SHP77 treated with DMSO at 0.1 percent for 48 hours (cell line): ENCODE measurements at places on chromosomes 4 and X.

DNA sequence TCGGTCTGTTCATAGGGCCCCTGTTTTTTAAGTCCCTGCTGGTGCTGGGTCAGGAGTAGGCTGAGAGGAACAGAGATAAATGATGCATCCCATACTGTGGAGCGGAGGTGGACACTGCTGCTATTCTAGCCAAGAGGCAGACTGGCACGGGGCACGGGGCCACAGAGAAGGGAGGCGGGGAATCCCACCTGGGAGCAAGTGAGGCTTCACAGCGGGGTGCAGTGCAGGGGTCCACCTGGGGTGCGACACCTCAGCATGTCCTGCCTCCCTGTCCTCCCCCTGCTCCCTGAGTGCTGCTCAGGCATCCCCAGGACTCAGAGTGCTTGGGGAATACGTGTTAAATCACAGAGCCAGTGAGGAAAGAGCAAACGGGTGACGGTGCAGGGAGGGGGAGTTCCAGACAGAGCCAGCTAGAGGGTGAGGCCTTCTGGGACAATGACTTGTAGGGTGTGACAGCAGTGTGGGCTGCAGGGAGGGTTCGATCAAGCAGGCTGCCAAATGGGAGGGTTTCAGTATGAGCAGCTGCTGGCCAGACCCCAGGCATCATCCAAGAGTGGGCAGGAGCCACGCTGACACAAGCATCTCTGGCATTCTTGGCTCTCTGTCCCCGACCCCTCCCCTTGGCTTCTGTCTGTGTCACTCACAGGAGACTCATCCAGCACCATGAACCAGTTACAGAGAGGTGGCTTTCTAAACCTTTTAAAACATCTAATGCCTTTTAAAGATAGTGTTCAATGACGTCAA, 13.7 kb upstream of the HTRA3 start:
- DNase-seq: no peak

DNA sequence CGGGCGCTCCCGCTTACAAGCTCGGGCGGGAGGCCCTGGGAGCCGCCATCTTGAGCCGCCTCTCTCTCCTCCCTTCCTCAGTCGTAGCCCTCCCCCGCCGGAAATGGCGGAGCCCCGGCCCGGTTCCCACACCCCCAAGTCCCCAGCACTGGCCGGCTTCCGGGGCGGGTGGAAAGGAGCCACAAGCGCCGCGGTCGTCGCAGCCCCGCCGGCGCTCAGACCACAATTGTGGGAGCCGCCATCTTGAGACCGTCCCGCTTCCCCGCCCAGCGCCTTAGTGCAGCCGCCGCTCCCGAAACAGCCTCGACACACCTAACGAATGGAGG, 531 bp downstream of the HCFC1 start:
- peak; percentile 10 for DNase-seq

DNA sequence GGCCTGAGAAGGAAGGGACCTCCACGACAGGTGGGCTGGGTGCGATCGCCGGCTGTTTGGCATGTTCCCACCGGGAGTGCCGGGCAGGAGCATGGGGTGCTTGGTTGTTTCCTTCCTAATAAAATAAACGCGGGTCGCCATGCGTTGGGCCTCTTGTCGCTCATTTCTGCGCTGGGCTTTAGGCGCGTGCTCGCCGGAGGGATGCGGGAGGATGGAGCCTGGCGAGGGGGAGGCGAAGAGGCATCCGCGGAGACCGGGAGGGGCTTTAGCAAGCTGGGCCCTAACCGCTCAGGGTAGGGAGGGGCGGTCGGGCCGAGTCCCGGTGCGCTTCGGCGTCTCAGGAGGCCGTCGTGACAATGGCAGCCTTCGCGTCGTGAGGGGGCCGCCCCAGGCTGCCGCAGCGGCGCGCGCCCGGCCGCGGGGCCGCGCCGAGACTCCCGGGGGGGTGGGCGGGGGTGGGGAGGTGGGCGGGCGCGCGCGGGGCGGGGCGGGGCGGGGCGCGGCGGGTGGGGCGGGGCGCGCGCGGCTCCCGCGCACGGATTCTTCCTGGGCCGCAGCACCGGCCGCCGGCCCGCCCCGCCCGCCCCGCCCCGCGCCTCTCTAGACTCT, 476 bp upstream of the GDI1 start:
- DNase-seq: no peak

- no peak for DNase-seq
Measured at GRCh38 chrX:44747969-44748368, 95.9 kb upstream of the DUSP21 start.

GRCh38 chr4:82868572-82868971, 22.4 kb downstream of the SEC31A start:
- DNase-seq: no peak

GRCh38 chr4:83328521-83329187, 6.0 kb downstream of the HPSE start:
- no peak for DNase-seq

DNA sequence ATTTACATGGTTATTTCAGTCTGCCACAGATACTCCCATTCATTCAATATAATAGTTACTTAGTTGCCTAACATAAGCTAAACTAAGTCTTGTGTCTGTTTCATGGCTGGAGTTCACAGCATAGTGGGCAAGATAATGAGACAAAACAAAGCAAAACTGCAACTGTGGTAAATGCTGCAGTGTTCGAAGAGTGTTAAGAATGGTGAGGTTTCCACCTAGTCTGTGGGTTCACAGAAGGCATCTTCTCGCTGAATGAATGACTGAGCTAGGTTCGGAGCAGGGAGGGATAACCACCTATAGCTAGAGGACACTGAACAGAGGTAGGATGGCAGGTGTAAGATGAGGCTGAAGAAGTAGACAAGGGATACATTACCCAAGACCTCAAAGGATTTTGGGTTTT, 171.0 kb downstream of the FBXW7 start:
- no peak for DNase-seq

GRCh38 chr4:48271626-48272025, 2.0 kb upstream of the TEC start:
- no peak for DNase-seq

DNA sequence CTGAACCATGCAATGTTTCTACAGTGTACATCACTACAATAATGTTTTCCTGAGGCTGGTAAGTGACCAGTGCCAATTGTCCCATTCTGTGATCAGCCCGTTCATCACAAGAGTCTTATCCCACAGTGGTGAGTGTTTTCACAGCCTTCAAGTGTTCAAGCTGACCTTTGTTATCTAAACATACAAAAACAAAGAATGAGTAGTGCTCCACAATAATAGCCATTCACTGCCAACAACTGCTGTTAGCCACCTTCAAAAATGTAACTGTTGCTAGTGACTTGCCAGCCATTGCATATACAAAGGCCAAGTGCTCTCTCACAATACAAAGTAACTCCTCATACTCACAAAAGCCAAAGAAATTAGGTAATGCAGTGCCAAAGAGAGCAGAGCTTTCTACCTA, 1084.1 kb downstream of the FAM133A start:
- no peak for DNase-seq

- DNase-seq: no peak
Measured at GRCh38 chrX:65993915-65994460, 45.9 kb downstream of the VSIG4 start.

DNA sequence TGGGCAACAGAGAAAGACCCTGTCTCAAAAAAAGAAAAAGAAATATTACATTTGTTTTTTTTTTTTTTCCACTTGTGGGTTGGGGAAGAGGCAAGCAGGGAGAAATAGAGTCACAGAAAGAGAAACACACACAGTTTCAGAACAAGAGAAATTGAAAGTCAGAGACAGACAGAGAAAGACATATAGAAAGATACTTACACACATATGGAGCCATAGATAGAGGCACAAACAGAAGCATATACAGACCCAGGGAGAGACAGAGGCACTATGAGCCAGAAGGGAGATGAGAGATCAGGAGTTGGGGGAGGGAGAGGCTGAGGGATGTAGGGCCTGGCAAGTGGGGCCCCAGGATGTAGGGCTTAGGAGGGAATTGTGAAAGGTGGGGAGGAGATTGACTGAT, 55.2 kb upstream of the GIMD1 start:
- DNase-seq: no peak
